AG09319 (cell line): ENCODE measurements at places on chromosomes 5 and 9.

- DNase-seq = no peak
These were observed 682.3 kb upstream of the ST8SIA4 start for GRCh38 chr5:101585366-101585765.

GRCh38 chr5:174065528-174066197 is 20.2 kb downstream of the NSG2 start:
- DNase-seq = no peak

- DNase-seq = no peak
These were observed 50.8 kb downstream of the WWC1 start for GRCh38 chr5:168342151-168342825.

DNA sequence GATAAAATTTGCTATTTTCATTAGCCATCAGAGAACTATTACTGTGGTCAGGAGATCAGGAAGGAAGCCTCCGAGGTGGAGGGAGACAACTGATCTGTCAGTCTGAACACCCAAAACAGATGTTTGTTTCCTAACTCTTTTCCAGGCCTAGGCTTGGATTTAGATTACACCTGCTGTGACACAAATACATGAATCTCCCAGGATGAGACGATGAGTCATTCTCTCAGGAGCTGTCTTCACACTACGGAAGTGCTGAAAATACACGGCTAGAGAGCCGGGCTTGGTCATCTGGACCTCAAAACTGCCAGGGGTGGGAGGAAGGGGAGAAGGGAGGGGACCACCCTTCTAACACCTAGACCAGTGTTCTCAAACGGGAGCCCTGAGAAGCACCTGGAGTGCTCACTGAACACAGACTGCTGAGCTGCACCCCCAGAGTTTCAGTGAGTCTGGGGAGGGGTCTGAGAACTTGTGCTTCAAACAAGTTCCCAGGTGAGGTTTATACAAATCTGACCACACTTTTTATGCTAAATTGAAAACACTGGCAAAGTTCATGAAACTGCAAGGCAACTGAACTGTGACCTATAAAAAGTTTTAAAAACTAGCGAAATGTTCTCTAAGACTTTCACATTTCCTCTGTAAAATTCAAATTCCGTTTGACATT is 80.3 kb upstream of the EQTN start:
- DNase-seq = no peak

DNA sequence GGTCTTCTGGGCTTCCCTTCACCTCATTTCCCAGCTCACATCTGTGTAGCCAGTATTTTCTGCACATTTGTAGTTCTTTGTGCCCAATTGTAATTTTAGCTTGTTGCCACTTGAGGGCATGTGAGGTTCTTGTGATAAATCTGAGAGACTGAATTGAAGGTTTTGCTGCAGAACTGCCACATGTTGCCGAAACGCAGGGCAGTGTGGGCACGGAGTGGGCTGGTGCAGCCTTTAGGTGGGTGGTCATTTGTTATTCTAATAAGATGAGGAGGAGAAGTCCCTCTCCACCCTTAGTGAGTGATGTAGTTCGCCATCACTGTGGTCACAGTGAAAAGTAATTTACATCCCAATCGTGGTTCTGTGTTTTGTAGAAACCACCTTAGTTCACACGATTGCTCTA is 21.2 kb downstream of the OTULIN start:
- DNase-seq = no peak

GRCh38 chr5:91977579-91977978 is 594.5 kb upstream of the ARRDC3 start:
- no peak for DNase-seq

DNA sequence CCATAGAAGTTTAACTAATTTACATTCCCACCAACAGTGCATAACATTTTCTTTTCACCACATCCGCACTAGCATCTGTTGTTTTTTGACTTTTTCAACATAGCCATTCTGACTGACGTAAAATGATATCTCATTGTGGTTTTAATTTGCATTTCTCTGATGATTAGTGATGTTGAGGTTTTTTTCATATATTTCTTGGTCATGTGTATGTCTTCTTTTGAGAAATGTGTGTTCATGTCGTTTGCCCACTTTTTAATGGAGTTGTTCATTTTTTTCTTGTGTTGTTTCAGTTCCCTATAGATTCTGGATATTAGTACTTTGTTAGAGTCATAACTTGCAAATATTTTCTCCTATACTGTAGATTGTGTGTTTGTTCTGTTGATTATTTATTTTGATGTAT is 163.4 kb downstream of the FER start:
- DNase-seq = no peak

GRCh38 chr9:111975709-111976108 is 79.1 kb downstream of the UGCG start:
- DNase-seq = no peak

GRCh38 chr5:56588636-56589480 is 226.5 kb upstream of the MAP3K1 start:
- DNase-seq = no peak

GRCh38 chr9:111095441-111095840 is 57.2 kb upstream of the LPAR1 start:
- peak; percentile 10 for DNase-seq

- DNase-seq = no peak
These were observed 35.2 kb downstream of the ZNF366 start for GRCh38 chr5:72472031-72472430.

GRCh38 chr9:34884747-34885189 is 73.3 kb upstream of the PHF24 start:
- DNase-seq = no peak

DNA sequence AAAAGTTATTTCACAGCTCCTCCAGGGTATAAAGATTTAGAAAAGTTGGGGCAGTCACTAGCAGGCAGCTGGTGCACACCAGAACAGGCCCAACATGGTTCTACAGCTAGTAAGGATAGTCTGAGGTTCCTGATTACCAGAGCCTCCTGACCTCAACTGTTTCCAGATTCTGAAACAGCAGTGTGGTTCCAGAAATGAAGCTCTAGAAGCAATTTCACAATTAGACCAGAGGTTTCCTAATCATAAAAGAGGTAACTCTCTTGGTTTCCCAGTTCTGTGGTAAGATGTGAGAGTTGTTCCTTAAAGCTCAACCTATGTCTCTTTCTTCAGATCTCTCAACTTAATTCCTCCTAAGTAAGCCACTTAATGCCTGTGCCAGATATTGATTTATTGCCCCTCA is 11.9 kb downstream of the AGTPBP1 start:
- DNase-seq = no peak

GRCh38 chr5:154196955-154197652 is 6.6 kb downstream of the GALNT10 start:
- DNase-seq = no peak
